ENCODE measurements at places on chromosomes 6 and 20.

- DNase-seq: no peak
These were observed 147.8 kb downstream of the PHACTR3 start for GRCh38 chr20:59752101-59752586.

DNA sequence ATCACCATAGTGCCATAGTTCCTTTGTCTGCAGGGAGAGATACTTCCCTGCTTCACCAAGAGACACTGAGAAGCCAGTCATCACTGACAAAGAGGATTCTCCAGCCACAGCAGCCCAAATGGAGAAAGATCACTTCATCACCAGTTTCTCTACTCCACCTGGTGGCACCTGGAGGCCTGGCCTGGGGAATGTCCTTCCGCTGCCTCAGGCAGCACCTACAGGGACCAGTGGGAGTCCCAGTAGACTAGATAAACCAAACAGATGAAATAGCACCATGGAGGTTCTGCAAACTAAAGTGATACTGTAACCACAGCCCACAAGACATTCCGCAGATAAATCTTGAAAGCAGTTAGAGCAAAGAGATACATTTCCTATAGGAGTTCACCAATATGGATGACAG is 266.5 kb downstream of the C6orf118 start:
- no peak for DNase-seq

GRCh38 chr6:56238352-56238751 is 9.0 kb downstream of the COL21A1 start:
- no peak for DNase-seq

DNA sequence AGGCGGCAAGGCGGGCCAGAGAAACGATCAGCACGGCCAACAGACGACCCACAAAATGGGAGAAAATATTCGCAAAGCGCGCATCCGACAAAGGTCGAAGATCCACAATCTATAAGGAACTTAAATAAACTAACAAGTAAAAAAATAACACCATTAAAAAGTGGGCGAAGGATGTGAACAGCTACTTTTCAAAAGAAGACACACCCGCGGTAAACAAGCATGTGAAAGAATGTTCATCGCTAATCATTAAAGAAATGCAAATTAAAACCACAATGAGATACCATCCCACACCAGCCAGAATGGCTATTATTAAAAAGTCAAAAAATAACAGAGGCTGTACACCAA is 117.8 kb upstream of the SIRPA start:
- DNase-seq: no peak

GRCh38 chr6:142945049-142945445 is at the start of gene HIVEP2:
TSS of gene HIVEP2 (minus strand) at chr6:142945176. CDS start at chr6:142774738, 170,438 bp downstream.
- peak; percentile 80 for DNase-seq

DNA sequence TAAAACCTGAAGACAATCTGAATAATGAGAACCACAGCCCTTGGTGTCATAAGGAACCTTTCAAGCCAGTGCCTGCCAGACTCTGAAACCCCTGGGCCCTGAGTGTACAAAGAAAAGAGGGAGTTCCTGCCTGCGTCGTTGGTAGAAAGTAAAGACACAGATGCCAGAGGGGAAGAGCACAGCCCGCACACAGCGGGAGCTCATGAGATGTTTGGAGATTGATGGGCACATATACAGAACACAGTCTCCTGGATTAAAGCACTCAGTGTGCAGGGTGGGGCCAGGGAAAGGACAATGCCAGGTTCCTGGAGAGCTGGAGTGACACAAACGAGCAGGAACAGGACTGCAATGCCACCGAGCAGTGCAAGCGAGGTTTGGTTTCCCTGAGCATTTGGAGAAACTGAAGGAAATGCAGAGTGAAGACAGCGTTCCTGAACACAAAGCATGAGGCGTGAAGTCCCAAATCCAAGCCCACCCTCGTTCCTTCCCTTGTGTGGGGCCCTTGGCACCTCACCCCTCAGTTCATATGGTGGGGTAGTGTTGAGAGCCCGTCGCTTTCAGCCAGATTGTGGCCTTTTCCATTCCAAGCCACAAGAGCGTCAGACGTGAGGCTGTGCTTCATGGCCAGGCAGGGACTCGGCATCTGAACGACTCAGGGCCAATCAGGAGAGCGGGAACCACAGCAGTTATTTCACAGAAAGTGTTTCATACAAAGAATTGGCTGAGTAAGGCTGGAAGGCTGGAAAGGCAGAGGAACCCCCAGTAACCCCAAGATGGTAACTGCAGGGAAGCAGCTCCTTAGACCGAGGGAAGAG is 41.0 kb upstream of the RPS6KA2 start:
- DNase-seq: peak; percentile 7

DNA sequence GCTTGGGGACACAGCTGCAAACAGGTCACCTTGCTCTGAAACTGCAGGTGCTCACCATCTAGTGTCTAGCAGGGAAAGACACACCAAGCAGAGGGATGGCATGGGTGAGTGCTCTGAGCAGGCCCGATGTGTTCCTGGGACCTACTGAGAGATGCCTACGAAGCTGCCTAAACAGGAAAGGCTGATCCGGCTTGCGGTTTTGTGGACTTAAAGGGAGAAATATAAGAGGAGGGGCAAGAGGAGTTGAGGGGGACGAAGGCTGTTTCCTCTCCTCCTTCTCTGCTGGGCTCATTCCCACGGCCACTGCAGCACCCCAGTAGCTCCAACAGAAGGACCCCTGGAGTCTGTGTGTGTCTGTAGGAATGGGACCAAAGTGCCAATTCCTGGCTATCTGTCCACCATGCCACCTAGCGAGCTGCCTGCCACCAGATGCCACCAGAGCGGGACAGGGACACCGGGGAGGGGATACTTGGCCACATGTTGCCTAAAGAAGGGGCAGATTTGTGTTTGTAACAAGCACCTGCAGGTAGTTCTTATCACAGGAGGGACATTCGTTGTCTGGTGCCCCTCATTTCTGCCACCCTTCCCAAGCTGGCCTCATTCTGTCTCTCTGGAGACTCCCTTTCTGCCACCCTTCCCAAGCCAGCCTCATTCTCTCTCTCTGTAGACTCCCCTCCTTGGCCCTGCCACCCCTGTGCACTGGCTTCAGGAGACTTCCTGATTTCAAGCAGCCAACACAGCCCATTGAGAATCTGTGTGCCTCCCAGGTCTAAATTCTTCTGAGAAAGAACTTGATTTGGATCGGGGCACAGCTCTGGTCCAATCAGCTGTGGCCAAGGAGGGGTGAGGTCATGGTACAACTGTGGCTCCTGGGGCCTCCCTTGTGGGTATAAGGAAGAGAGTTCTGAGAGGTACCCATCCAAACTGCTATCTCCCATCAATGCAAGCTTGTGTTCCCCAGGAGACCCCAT is 221.8 kb downstream of the ANKRD60 start:
- DNase-seq: no peak

GRCh38 chr6:14784596-14785492 is 461.0 kb upstream of the JARID2 start:
- DNase-seq: no peak

DNA sequence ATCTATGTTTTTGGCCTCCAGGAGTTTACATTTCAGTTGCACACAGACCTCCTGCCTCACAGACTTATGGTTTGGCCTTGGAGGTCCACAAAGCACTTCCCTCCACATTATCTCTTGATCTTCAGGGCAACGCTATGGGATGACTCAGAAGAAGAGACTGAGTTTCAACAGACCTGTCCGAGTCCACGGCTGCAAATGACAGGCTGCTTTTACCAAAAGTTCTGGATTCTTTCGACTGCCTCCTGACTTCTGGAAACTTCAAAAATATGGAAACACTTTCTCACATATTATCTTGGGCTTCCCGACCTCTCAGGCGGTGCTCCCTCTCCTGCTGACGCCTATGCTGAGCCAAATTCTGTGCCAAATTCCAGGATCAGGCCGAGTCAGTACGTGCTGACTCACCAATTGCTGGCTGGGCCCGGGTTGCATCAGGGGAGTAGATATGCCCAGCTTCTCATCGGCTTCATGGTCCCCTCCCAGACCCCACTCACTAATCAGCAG is 190.2 kb downstream of the BMP7 start:
- peak; percentile 77 for DNase-seq

DNA sequence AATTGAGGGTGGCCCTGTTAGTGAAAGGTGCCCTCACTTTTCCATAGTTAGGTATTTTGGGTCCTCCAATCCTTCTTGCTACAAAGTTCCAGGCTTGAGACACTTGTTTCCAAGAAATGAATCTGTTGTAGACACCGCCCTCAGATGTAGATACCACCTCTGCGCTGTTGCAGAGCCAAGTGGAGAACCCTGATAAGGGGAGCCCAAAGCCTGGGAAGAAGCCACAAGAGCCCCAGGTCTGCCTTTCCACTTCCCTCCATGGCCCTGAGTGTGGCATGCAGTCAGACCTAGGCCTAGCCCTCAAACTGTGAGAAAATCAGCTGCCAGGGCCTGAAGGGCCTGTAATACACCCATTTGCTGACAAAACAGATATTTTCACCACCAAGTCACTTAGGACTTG is 37.1 kb downstream of the DTD1 start:
- DNase-seq: no peak

DNA sequence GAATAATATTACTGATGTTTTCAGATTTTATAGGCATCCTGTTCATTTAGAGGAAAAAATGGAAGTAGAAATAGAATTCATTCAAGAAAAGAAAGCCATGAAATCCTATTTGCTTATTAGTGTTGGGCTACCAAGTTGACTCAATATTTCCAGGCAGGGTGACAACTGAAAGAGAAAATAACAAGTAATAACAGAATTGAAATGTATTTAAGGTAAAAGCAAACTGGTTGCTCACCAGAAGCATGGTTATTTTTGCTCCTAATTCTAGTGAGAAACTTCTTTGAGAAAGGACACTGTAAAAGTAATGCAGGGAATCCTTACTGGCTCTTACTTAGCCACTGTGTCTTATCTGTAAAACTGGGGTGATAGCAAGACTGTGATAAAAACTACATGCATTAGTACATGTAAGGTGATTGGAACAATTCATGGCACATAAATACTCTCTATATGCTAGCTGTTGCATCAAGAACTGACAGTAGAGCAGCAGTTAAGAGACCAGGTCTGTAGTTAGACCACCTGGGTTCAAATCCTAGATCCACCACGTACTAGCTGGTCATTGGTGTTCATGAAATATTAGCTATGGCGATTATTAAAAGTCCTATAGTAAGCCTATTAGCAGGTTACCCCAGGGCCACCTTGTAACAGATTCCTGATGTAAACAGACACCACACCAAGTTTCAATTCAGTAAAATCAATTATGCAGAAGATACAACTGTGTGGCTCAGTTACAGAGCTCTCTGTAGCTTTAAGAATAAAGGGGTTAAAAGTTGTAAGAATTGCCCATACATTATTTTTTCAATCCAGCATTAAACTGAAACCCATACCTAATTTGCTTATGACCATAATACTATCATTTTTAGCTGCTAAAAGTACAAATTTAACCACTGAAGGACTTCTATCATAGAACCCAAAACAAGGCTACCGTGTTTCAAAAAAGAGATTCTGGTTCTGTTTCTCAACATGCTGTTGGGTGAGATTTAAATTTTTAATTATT is 159.2 kb upstream of the COL21A1 start:
- DNase-seq: no peak

GRCh38 chr6:110265273-110265672 is 85.0 kb downstream of the CDC40 start:
- no peak for DNase-seq

DNA sequence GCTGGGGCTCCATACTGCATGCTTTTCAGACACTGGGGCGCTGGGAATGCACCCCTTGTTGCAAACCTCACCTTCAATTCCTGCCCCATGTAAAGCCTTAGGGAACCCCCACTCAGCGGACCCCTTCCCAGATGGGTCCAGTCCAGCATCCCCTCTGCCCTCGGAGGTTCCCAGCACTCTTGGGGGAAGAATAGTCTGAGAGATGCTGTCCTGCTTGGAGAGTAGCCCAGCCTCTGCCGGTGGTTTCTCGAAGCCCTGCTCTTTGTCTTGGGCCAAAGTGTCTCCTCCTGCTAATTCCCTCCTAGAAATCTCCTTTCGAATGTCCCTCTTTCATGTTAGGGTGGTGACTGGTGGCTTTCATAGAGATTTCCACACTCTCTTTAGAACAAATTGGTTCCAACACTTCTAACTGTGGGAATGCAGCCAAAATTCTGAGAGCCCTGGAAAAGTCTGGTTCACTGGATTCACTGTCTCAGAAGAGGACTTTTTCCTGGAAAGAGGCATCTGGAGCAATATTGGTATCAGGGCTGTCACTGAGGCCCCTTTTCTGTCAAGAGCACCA is 24.9 kb upstream of the SULF2 start:
- DNase-seq: no peak

DNA sequence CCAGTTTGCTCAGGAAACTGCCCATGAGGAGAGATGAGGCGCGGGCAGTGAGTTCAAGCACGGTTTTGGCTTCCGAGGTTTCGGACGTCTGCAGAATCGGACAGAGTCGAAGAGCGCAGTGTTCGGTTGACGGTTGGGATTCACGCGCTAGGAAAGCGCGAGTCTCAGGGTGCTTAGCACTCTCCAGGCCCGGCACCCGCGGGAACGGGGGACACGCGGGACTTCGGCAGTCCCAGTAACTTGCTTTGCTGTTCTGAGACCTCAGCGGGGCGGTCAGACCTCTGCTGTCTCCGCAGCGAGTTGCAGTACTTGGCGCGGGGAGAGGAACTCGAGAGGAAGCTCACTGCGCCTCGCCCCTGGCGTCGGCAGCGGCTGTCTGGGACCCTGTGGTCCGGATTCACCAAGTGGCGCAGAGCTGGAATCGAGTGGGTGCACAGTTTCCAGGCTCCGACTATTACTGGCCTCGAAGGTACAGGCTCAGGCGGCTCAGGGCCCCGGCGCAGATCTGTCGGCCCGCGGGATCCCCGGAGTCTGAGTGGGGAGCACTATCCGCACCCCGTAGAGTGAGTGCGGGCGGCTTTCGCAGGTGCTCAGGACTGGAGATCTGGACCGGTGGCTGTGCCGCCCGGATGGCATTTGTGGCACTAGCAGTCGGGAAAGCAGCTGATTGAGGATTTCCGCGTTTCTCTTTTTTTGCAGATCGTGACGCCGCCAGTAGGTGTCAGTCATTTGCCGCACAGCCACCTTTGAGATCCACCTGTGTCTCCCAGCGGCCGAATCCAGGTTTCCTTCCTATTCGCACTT is at the start of gene POM121L2:
Gene POM121L2, minus strand, starts transcription at position 128 of the 804 bp plus-strand sequence. Its CDS starts 103 bp downstream, at position 25.
- DNase-seq: peak; percentile 32

- DNase-seq: peak; percentile 31
These were observed 8.5 kb upstream of the DNMT3B start for GRCh38 chr20:32753731-32754130.

- DNase-seq: no peak
These were observed 102.3 kb upstream of the FRMD1 start for GRCh38 chr6:168181316-168181715.

- DNase-seq: peak; percentile 54
These were observed 654 bp downstream of the WASF1 start for GRCh38 chr6:110178626-110179405.

DNA sequence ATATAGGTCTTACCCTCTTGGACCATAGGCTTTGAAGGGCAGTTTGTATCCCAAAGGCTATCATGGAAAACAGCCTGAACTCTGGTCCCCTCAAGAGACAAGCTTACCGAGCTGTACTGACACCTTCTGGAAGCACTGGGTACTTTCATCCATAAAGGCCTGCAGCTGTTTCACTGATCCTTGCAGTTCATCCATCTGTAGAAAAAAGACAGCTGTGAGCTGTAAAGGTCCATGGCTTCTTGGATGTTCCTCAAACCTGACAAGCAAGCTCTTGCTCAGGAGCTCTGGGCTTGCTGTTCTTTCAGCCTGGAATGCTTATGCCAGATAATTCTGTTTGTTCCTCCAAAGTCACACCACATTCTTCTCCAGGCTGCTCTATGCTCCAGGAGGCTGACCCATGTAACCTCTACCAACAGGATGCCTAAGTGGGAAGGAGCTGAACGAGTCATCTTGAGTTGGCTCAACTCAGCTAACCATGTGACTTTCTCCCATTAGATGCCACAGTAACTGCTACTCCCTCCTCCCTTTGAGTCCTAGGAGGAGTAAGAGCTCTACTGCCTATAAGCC is 8.8 kb upstream of the NDRG3 start:
- DNase-seq: peak; percentile 60

- no peak for DNase-seq
These were observed 34.5 kb downstream of the PLCG1 start for GRCh38 chr20:41171736-41172295.
